ENCODE measurements at places on chromosomes 4 and X.
A peak's percentile ranks its signal among the peaks of the same experiment; 100 is the strongest.

GRCh38 chr4:57672846-57673433 lies 562.8 kb upstream of the IGFBP7 start:
- no peak for DNase-seq

DNA sequence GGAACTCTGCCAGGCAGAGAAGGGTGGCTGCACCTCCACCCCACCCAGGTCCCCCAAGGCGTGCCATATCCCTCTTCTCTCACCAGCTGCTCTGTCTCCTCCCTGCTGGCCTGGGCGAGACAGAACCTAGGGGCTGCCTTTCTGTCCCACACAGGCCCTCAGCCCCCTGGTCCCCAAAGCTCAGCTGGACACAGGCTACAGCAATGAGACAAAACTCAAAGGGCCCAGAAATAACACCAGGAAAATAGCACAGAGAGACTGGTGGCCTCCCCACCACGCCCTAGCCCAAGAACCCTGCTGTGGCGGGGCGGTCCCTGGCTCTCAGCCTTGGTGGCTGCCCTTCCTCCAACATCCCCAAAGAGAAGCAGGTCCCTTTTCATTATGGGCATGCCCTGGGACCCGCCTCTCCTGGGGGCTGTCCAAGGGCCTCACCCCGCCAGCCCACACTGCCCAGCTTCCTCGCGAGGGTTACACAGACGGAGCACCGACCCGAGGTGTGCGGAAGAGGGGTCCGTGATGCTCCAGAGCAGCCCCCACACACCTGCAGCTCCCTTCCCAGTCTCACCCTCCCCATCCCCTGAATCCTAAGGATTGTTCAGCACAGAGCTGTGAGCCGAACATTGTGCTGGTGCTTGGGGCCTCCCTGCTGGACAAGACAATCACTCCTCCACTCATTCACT lies 67.7 kb upstream of the HMX1 start:
- DNase-seq = no peak

DNA sequence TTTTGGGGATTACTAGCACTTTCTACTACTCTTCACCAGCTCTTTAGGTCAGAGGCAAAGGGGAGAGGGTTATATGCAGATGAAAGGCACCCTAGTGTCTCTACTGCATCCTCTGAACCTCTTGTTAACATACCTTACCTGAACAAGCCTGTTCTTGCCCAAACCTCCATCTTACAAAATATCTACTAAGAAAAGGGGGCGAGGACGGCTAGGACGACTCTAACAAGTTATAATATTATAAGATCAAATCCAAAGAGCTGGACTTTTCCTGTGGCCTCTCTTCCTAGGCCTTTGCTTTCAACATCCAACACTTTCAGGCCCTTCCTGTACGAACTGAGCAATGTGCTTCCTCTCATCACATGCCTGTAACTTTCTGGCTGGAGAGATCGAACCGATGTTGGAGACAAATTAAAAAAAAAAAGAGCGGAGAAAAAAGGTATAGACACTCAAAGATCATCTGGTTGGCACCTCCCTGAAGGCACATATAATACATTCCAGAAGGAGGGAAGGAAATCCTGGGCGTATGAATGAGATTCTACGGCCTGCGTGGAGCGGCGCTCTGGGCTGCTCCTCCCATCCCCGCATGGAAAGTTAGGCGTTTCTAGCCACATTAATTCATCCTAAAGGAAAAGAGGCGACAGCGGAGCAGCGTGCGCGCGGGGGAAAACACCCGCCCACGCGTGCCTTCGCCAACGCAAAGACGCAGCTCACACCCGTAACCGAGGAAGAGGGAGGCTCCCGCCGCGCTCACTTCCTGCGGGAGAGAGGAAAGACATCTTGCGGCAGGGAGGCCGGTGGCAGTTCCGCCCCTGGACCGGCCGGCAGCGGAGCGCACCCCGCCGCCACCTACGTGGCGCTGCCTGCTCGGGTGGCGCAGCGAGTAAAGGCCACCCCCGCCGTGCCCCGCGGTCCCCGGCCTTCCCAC lies 808 bp downstream of the PRDM5 start:
- peak; percentile 5 for DNase-seq

GRCh38 chrX:113935518-113935917 lies 648.4 kb upstream of the HTR2C start:
- no peak for DNase-seq

- no peak for DNase-seq
Observed at GRCh38 chrX:124289443-124289842, 43.0 kb upstream of the TEX13D start.

DNA sequence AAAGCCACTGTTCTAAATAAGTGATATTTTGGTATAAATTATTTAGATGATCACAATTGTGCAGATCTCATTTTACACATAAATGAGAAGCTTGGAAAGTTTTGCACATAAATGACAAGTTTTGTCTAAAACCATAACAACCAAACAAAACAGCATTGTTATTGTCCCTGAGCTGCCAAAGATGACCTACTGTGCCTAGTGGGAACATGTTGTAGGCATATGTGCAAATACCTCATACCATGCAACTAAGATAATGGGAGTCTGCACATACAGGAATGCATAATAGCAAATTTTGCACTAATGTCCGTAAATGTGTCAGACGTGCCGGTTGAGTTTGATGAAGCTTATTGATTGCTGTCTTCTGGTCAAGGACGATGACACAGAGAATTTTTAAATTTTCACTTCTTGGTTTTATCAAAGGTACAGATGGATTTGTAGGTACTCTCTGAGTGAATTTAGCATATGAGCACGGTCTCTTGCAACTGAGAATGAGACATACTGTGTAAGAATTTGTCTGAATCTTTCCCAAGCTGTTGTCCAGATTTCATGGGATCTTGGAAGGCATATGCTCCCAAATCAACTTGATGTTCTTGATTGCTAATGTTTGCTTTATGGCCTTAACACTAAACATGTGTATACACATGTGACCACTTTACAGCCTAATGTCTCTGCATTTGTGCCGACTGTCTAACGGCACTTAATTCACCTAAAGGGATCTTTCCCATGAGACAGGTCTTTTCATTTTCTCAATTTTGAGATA lies 1133.5 kb downstream of the FAT4 start:
- DNase-seq = no peak

GRCh38 chrX:148872161-148872535 lies 371.7 kb downstream of the AFF2 start:
- DNase-seq = no peak

DNA sequence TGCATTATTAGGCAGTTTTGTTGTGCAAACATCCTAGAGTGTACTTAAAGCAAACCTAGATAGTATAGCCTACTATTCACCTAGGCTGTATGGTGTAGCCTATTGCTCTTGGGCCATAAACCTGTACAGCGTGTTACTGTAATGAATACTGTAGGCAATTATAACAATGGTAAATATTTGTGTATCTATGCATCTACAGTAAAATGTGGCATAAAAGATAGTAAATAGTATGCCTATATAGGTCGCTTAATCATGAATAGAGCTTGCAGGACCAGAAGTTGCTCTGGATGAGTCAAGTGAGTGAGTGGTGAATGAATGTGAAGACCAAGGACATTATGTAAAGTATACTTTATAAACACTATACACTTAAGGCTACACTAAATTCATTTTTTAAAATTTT lies 16.6 kb downstream of the USO1 start:
- DNase-seq = no peak

DNA sequence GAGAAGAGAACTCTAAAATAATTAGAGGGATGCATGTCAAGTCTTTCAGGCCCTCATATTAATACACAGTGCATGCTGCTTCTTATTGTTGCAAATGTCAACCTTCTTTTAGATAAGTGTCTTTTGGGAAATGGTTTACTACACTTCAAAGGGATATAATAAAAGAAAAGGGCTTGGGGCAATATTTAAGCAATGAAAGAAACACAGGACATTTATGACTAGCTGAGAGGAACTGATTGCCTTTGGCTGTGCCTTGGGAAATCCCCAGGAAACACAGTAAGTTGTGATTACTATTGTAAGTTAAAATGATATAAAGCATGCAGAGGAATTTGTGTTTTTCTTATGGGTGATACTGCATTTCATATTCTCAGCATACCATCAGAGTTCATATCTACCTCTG lies 1036.2 kb upstream of the GRID2 start:
- DNase-seq = no peak

DNA sequence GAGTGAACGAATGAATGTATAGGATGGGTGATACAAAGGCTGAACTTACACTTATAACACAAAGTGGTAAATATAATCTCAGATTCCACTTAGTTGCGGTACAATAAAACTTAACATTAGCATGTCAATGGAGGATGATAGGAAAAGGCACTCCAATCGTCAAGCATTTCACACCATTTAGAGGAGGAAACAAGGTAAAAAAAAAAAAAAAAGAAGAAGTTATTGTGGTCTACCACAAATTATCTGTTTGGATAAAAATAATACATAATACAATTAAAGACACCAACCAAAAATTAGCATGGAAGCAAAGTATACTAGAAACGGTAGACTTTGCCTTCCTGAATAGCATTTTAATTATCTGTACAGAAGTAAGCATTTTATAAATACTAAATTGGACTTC lies 205.5 kb downstream of the PPP3CA start:
- DNase-seq = no peak

- no peak for DNase-seq
Observed at GRCh38 chr4:84985952-84986351, 19.5 kb upstream of the WDFY3 start.

DNA sequence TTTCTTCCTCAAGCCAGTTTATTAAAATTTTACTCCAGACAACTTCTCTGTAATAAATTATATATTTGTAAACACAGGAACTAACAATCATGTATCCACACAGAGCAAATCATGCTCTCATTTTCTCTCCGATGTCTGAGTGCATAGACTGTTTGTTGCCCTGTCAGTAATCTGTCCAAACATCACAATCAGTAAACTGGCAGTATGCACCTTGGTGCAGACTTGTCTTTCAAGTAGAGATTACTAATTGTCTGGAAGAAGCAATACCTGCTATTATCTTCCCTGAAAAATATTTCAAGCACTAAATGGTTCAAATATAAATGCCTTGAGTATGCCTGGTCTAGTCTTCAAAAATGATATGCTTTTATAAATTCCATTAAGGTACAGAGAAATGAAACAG lies 1260.9 kb downstream of the C4orf33 start:
- DNase-seq = no peak

GRCh38 chrX:48497871-48498270 lies 10.9 kb upstream of the PORCN start:
- no peak for DNase-seq

GRCh38 chrX:56796641-56797395 lies 67.8 kb downstream of the NBDY start:
- no peak for DNase-seq

- DNase-seq = no peak
Observed at GRCh38 chrX:91434351-91435168, at the start of gene PABPC5. Gene PABPC5 (plus strand): TSS chrX:91434839. CDS start chrX:91435578, 739 bp downstream.

DNA sequence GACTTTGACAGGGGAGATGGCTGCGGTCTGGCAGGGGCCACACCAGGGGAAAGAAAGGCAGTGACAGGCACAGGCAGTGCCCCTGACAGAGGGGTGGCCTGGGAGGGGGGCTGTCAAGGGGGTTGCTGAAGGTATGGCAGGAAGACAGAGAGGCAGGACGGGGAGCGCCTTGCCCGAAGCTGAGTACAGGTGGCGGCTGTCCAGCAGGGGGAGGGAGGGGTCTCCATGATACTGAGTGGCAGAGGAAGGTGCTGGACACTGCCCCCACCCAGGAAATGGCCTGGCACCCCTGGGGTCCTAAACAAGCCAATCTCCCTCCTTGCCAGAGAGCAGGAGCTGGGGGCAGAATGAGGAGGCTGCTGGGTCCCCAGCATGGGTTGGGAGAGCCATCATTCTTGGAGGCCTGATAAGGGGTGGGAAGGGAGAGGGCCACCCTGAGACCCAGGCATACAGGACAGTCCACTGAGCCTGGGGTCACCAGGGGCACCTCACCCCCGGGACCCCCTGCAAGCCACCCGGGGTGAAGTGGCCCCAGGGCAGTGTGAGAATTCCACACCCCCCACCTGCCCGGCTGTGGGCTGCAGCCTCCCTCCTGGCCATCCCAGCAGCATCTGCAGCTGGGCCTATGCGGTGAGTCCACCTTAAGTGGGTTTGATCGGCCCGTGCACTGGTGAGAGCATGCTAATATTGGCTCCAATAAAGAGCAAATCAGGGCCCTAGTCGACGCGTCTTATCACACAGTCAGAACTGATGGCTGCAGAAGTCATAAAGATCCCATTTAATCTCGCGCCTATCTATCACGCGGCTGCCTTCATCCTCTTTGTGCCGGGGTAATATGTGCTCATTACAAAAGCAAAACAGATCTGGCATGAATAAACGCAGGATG lies 108.5 kb downstream of the FAM53A start:
- no peak for DNase-seq

DNA sequence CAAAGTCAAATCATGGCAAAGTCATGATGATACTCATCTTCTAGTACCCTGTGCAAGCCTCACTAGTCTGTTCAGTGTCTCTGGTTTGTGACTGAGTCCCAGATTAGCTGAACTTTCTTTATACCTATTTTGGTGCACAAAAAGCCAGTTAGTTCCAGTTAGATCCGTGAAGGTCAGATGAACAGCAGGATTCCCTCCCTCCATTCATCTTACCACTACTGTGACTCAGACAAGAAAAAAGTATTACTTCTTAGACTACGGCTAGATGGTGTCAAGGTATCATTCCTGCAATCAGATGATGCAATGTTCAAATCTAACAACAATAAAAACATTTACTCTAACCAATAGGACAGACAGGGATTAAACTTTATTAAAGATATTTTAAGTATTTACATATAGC lies 30.4 kb downstream of the ARHGEF6 start:
- no peak for DNase-seq

GRCh38 chrX:49209434-49210251 lies 9.7 kb upstream of the SYP start:
- no peak for DNase-seq

DNA sequence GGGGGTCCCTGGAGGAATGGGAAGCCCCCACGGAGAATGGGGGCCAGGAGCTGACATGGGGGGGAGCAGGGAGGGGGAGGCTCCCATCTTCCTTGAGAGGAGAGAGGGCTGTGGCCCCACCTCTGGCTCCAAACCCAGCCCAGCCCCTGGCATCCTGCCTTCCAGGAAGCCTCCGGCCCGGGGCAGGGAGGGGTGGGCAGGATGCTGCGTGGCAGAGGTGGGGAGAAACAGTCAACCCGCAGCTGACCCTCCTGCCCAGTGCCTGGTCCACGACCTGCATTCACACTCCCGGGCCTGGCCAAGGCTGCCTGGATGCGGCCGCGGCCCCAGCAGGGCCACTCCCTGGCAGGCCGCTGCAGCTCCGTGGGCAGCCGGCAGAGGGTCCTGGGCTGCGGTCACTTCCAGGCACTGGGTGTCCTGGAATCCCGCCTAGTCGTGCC lies 39.0 kb downstream of the CPLX1 start:
- DNase-seq = no peak

DNA sequence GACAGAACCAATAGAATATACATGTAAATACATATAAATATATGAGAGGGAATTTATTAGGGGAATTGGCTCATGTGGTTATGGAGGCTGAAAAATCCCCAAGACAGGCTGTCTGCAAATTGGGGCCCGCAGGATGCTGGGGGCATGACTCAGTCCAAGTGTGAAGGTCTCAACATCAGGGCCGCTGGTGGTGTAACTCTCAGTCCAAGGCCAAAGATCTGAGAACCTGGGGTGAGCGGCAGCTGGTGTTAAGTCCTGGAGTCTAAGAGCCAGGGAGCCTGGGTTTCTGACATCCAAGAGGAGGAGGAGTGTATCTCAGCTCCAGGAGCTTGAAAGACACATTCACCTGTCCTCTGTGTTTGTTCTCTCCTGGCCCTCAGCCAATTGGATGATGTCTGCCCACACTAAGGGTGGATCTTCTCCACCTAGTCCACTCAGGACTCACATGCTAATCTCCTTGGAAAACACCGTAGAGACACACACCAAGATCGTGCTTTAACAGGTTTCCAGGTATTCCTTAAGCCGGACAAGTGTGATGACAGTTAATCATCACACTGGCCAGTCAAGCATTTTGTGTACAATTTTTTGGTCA lies 28.9 kb downstream of the TIGD2 start:
- DNase-seq = no peak

All from stimulated activated CD4-positive, alpha-beta T cell treated with anti-CD3 and anti-CD28 coated beads, Interleukin-15, amount 100 ng/mL, for 48 hours (primary cell).